HCEC 1CT (cell line): ENCODE measurements at places on chromosomes 6 and 20.

DNA sequence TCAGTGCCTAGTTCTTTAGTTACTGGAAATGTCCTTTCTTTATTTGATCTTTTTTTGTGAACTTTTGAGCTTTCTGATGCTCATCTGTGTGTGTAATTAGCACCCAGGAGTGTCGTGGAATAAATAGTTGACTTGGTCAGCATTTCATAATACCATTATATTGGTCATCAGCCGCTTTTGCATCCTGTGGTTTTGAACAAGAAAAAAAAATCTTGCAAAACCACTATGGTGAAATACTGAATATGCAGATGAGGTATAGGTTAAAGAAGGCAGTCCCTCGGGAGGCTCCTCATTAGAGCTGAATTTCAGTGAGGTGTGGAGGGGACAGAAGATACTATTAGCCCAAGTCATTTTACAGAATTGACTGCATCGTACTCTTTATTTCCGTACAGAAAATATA, 90.1 kb downstream of the FOXO3 start:
- peak; percentile 85 for DNase-seq

GRCh38 chr6:141153563-141153962, 979.2 kb upstream of the GJE1 start:
- no peak for DNase-seq

DNA sequence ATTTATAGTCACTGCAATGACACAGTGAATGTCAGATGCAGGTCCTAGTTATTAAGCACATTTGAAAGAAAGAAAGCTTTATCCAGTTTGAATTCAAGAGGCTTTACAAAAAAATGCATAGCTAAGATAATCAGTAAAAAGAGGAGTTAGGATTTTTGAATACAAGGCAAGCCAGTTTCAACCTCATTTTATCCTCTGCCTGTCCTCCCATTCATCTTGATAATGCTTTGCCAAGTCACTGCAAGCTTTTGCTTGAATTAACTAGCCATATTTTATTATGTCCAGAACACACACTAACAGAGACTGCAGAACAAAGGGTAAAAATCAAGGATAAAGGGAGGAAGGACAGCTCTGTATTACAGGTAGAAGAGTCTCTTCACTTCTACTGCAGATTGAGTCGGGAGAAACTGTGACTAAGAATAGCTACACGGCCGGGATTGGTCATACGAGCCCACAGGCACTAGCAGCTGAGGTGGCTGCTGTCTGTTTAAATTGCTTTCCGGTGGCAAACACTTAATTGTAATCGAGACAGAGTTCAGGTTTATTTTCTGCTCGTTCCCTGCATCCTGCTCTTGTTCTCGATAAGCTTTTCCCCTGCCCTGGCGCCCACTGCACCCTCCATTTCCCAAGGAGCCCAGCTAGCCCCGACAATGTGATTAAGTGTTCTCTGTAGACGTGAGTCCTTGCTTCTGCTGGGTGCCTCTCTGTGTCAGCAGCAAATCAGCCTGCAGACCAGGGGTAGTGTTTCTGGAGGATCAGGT, 30.5 kb upstream of the AKAP12 start:
- DNase-seq, result no peak

GRCh38 chr6:98775205-98775604, 59.2 kb upstream of the POU3F2 start:
- no peak for DNase-seq

- DNase-seq, result no peak
Measured at GRCh38 chr6:162833776-162834175, 106.0 kb downstream of the PACRG start.

DNA sequence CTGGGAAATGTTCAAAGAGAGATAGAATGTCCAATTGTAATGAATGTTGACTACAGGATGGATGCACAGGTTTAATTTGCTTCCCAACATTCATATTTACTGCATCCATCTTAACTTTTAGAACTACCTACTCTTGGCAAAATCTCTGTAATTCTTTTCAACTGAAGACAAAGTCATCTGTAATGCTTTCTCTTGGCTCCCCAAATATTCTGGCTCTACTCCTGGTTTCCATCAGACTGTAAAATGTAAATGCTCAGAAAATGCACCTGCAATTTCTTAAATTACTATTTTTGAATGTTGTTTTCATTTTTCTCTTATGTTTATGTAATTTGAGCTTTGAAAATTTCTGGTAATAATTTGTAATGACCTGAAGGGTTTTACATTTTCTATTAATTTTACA, 480.8 kb upstream of the IMPG1 start:
- no peak for DNase-seq
